Thymus (tissue), 14 donors: ENCODE measurements at places on chromosomes 7 and 10. TPM values are rescaled to one million over a fixed set of nuclear protein-coding genes. Genes with fewer than 3 reads are reported as not detected.

GRCh38 chr10:1473874-1474273 is 263.5 kb downstream of the ADARB2 start:
- DNase-seq, result no peak

GRCh38 chr7:29881724-29882123 is 75.4 kb downstream of the WIPF3 start:
- DNase-seq, result no peak

DNA sequence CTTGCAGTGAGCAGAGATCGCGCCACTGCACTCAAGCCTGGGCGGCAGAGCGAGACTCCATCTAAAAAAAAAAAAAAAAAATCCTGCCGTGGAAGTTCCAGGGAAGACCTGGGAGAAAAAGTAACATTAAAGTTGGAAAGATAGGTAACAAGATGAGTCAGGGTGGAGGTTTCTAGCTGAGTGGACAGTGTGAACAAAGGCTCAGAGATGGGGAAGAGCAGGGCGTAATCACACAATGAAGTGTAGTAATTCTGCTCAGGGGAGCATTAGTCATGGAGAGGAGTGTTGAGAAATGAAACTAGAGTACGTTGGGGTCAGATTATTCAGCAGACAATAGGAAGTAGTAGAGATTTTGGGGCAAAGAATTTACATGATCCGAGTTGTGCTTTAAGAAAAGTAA is 21.6 kb upstream of the WASL start:
- DNase-seq, result no peak

DNA sequence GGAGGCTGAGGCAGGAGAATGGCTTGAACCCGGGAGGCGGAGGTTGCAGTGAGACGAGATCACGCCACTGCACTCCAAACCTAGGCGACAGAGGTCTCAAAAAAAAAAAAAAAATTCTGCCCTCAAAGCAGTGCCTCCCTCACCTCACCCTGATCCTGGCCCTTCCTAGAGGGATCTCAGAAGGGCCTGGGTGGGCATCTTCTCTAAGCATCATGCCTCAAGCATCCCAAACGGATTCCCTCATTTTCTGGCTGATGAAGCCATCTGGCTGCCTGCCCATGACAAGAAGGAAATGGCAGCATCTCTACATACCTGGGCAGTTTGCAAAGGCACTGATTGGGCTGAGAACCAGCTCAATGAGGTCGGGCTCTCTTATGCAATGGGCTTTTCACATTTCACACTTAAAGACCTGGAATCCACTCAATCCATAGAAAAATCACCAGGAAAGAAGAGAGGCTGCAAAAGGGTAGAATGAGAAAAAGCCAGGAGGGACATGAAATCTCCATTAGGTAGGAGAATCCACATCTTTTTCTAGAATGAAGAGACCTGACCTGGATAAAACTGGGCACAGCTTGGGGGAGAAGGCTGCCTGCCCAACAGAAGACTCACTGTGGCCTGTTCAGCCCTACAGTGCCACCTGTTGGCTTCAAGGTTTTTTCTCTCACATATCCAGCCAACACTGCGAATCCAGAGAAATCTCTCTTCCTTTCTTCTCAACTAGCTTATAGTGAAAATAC is 48.1 kb downstream of the PDLIM1 start:
- DNase-seq, result peak; percentile 40

- DNase-seq, result no peak
Observed at GRCh38 chr10:71367271-71367670, 29.4 kb upstream of the CDH23 start.

DNA sequence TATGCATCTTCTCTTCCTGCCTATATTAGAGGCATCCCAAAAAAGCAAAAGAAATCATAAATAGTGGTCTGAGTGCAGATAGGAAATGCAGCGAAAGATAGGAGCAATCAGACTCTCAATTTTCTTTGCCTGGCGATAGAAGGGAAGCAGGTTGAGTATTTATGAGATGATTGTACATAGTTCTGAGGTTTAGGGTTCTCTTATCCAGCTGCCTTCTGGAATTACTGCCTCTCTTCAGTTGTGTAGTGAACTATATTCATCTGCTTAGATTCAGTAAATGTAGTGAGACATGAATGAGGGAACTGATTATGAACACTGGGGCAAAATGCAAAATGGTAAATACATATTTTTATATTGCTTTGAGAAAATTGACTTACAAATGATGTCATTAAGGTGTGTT is 93.0 kb upstream of the CYP26C1 start:
- DNase-seq, result no peak

DNA sequence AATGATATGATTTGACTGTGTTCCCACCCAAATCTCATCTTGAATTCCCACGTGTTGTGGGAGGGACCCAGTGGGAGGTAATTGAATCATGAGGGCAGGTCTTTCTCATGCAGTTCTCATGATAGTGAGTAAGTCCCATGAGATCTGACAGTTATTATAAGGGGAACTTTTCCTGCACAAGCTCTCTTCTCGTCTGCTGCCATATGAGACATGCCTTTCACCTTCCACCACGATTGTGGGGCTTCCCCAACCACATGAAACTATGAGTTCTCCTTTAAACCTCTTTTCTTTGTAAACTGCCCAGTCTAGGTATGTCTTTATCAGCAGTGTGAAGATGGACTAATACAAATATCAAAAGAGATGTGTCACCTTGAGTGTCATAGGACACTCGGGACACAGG is 502.7 kb upstream of the PODXL start:
- DNase-seq, result no peak

DNA sequence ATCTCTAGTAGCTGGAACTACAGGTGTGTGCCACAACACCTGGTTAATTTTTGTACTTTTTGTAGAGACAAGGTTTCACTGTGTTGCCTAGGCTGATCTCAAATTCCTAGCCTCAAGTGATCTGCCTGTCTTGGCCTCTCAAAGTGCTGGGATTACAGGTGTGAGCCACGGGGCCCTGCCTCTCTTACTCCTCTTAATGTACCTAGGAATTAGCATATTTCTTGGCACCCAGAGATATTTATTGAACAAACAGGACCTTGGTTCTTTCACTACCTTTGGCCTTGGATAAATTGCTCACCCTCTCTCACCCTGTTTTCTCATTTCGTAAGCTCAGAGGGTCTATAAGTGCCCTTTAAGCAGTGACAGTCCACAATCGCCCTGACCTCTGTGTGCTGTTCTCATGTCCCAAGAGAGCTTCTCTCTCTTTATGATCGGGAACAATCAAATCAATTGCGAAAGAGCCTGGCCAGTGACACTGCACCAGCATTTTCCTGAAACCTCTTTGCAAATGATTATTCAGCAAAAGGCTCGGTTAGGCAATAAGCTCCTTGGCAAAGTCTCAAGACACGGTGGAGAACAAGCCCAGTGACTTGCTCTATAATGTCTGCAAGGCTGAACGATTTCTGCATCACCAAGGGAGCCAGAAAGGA is 117.7 kb downstream of the APBB1IP start:
- no peak for DNase-seq

GRCh38 chr7:158125091-158125490 is 462.5 kb downstream of the PTPRN2 start:
- DNase-seq, result no peak

DNA sequence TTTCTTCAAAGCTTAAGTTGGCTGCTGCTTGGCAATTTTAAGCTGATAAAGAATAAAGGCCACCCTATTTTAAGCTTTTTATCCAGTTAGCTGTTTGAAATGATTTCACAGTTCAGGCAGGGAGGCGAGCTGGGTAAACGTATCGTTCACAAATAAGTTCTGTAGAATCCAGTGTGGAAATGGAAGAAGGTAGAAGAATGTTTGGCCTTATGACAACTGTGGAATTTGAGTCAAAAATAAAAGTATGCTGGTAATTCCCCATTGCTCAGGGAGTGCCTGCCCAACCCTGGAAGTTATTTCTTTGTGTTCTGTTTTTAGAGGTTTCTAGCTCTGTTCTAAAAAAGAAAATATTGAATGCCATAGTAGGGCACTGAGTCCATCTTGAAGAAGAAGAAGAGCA is 113.1 kb downstream of the ARL4A start:
- no peak for DNase-seq

GRCh38 chr7:155763122-155763521 is 49.1 kb downstream of the SHH start:
- DNase-seq, result no peak

GRCh38 chr7:111787741-111788140 is 225.4 kb upstream of the IMMP2L start:
- no peak for DNase-seq

- no peak for DNase-seq
Observed at GRCh38 chr10:113620511-113620910, 43.3 kb downstream of the NRAP start.

- DNase-seq, result no peak
Observed at GRCh38 chr7:132643302-132643701, 67.0 kb upstream of the PLXNA4 start.

- no peak for DNase-seq
Observed at GRCh38 chr7:134089446-134089845, 37.7 kb upstream of the LRGUK start.

DNA sequence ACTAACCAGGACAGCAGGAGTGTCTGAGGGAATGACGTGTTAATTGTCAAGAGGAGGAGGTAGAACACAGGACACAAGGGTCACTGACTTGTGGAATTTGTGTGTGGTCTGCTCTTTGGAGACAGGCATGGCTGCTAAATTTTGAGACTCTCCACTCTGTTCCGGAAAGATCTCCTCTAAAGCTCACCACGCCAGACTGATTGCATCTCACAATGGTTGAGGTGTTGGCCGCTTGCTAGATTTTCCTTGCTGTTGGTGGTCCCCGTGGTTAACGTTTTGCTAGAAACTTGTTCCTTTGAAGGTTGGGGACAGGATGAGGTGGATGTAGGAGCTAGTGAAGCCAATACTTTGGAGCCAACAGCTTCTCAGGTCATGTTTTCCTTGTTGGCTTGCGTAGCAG is 57.0 kb downstream of the MCMBP start:
- no peak for DNase-seq

The C10orf53 gene
- 0.05 TPM for polyA plus RNA-seq

The PAPOLB gene
- 0.02 TPM for polyA plus RNA-seq

The EN2 gene
- polyA plus RNA-seq, result 0.05 TPM

- DNase-seq, result no peak
Observed at GRCh38 chr10:63246356-63246755, 113.2 kb downstream of the NRBF2 start.

GRCh38 chr7:159141167-159141566 is 3.5 kb downstream of the VIPR2 start:
- no peak for DNase-seq

GRCh38 chr10:124579011-124579399 is 117.4 kb downstream of the LHPP start:
- no peak for DNase-seq

The AVPI1 gene
- polyA plus RNA-seq, result 11.5 TPM

The CHRM2 gene
- under 0.01 TPM for polyA plus RNA-seq

- DNase-seq, result no peak
Observed at GRCh38 chr10:26557641-26558014, 119.5 kb downstream of the APBB1IP start.

DNA sequence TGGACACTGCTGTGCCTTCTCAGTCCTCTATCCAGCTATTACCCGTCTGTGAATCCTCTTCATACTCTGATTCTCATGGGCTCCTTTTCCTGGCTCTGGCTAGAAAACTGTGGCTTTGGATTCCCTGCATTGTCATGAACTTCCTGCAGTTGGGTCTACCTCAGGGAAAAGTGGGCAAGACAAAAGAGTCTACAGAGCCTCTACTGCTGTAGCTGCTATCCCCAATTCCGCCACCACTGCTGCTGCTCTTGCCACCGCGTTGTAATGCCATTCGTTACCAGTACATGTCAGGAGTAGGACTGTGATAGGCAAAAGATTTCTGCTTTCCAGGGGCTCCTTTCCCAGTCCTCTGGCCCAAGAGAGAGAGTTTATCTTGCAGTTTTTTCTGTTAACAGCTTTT is 23.9 kb upstream of the PPP1R17 start:
- DNase-seq, result no peak

DNA sequence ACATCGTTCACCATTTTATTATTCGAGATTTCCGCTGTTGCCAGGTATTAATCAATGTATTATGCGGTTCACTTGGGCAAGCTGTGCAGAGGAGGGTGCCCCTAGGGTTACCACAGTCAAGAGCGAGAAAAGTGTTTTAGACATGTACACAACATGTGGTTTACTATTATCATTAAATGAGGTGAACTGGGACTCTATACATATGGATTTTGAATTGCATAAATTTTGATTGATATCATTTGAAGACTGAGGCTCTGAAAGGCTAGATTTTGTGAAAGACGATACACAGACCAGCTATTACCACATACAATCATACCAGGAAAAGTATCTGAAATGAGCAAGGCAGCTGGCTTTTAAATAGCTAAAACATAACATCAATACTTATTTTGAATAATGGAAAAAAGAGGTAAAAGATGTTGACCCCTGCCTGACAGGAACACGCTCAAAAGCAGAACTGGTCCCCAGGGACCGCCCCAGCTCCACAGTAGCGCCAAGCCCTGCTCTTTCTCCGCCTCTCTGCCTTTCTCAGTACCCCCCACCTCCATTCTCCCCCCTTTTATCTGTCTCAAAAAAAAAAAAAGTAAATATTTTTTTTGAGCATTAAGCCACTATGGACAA is 413.4 kb upstream of the MKI67 start:
- no peak for DNase-seq

The GARIN1A gene
- polyA plus RNA-seq, result 1.4 TPM

GRCh38 chr10:11921800-11922392 is 98.7 kb downstream of the PROSER2 start:
- DNase-seq, result no peak

The SCART1 gene
- polyA plus RNA-seq, result 1.6 TPM

DNA sequence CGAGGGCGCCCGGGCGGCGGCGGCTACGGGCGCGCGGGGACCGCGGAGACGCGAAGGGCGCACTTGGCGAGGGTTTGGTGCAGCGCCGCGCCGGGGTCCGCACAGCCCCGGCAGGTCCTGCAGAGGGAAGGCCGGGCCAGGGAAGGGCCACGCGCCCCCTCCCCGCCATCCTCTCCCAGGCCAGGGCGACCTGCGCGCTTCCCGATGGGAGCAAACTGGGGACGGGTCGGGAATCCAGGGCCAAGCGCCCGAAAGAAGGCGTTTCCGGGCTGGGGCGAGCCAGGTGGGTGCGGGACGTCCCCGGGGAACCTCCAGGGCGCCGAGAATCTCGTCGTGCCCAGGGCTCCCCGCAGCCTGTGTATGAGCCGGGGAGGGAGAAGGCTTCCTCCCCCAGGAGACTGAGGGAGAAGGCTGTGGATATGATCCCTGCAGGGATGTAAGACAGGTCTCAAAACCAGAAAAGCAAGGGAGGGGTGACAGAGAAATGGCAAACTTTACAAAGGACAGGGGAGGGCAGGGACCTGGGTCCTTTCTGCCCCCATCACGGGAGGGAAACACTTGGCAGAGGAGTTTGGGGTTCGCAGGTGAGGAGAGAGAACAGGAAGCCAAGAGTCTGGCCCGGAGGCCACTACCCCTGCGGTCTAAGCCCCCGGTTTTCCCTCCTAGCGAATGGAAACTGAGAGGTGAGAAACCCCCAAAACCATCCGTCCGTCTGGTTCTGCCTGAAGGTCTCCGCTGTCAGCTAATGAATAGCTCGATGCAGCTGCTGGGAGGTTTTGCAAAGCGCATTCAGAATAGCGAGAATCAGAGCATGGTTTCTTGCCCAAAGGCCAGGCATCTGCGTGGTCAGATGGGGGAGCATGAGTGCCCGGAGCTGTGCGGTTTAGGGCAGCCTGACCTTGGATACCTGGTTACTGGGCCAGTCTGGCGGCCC is 674 bp downstream of the AMZ1 start:
- DNase-seq, result no peak

- no peak for DNase-seq
Observed at GRCh38 chr10:12622016-12622415, 272.7 kb downstream of the CAMK1D start.

GRCh38 chr7:120925392-120925791 is 25.2 kb upstream of the ING3 start:
- DNase-seq, result no peak

GRCh38 chr10:78464118-78464855 is 430.6 kb downstream of the RPS24 start:
- no peak for DNase-seq
